ENCODE measurements at places on chromosomes 16 and 17.

DNA sequence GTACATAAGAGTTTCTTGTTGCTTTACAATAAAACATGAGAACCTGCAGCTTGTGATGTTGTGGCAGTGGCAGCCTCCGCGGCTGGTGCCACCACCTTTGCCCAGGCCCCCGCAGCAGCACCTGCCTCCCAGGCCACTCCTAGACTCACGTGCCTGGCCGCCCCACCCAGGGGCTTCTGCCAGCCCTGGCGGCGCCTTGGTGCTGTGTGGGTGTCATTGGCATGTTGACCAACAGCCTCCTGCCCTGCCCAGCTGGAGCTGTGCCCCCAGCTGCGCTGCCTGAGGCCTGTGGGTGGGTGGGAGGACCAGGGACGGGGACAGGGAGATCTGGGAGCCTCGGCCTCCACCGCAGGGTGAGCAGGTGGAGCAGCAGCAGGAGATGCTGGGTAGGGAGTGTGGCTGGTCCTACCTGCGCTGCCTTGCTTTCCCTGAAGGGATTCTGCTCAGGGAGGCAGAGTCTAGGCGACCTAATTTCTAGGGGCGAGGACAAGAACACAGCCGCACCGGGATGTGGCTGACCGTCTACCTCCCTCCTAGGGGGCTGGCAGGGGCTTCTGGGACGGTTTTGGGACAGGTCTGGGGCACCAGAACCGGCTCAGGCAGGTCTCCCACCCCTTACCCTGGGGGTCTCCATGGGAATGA is 428 bp upstream of the DNASE1L2 start:
- DNase-seq = no peak

DNA sequence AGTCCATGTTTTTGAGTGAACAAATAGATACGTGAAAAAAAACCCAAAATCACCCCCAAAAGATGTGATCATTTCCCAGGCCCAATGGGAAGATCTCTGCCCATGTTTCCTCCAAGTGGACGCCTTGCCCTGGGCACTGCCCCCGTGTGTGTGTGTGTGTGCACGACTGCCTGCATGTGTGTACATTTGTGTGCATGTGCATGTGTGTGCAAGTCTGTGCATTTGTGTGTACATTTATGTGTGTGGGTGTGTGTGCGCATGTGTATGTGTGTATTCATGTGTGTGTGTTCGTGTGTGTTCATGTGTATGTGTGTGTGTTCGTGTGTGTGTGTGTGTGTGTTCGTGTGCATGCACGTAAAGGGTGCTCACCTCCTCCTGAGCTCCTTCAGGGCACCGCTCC is 16.8 kb upstream of the LRRC37A3 start:
- DNase-seq = no peak

GRCh38 chr16:17433577-17434451 is 36.9 kb downstream of the XYLT1 start:
- no peak for DNase-seq

DNA sequence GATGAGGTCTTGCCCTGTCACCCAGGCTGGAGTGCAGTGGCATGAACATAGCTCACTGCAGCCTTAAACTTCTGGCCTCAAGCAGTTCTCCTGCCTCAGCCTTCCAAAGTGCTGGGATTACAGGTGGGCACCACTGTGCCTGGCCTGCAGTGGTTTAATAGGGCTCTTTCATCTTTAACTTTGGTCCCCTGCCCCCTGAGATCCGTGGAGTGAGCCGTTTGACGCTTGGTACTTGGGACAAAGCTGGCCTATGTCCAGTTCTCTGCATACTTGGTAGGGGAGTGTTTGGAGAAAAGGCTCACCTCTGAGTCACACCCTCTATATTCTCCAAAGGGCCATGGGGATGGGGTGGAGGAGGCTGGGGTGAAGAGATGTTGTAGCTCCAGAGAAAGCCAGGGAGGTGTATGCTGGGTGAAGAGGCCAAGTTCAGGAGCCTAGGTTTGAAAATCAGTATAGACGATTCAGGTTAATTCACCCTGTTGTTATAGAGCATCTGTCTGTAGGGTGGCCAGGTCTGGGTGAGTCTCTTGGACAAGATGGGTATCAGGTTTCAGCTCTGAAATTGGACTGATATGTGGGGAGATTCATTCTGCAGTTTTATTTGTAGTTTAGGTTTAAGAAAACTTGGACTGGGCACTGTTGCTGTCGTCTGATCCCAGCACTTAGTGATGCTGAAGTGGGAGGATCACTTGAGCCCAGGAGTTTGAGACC is 17.6 kb downstream of the ABCC1 start:
- no peak for DNase-seq

GRCh38 chr17:38556239-38556638 is 49.5 kb downstream of the SRCIN1 start:
- no peak for DNase-seq

Measured in anterior cingulate cortex (tissue), 58 donors.